ENCODE measurements at places on chromosomes 16 and 17.
A peak's percentile ranks its signal among the peaks of the same experiment; 100 is the strongest.

DNA sequence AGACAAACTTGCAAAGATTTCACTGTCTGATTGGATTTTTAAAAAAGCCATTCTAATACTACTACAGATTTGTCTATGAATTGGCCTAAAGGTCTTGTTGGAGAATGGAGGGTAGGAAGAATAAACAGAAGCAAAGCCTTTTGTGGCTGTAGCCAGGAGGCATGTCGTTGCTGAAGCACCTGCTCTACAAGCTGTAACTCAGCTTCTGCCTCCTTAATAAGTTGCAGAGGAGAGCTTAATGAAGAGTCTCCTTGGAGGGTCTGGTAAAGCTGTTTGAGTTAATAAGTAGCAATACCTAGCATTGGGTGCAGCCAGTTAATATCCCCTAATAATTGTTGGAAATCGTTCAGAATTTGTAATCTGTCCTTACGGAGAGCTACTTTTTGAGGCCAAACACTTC, 10.0 kb upstream of the ZNF689 start:
- no peak for DNase-seq

GRCh38 chr16:89352091-89352681, 134.7 kb downstream of the ZNF778 start:
- peak; percentile 86 for DNase-seq

DNA sequence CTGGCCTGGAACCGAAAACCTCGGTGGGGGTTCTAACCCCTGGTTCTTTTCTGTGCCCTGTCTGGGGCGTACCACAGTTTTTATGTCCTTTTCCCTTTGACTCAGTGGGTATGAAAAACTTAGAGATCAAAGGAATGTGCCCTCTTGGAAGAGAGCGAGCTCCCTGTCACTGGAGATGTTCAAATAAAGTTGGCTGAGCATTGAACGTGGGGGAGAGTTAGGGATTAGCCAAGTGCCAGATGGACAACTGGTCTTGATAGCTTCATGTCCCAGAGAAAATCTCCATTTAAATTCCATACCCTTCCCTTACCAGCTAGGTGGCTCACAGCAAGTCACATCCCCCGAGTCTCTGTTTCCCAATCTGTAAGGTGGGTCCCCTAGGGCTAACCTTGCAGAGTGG, 9.5 kb downstream of the ADGRG1 start:
- DNase-seq = no peak

DNA sequence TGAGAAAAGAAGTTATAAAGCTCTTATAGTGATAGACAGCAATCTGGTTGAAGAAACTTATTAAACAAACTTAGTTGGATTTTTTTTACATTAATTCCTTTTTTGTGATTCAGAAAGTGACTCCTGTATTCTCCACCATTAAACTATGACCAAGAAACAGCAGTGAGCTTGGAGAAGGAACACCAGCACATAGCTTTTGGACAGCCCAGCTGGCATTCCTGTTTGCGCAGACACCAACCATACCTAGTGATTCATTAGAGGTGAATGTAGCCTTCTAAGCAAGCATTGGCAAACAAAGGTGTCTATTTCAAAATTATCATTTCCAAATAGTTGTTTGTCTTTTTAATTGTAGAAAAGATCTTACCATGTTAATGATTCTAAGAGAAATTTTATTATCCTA, 94.4 kb downstream of the STXBP4 start:
- DNase-seq = peak; percentile 90

DNA sequence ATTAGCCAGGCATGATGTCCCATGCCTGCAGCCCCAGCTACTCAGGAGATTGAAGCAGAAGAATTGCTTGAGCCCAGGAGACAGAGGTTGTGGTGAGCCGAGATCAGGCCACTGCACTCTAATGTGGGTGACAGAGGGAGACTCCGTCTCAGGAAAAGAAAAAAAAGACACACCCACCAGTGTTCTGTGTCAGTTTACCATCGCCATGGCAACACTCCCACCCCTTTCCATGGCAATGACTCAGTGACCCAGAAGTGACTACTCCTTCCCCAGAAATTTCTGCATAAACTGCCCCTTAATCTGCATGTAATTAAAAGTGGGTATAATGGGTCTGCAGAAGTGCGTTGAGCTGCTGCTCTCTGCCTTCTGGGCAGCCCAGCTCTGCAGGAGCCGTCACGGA, 4.0 kb upstream of the ZC3H18 start:
- DNase-seq = peak; percentile 65

DNA sequence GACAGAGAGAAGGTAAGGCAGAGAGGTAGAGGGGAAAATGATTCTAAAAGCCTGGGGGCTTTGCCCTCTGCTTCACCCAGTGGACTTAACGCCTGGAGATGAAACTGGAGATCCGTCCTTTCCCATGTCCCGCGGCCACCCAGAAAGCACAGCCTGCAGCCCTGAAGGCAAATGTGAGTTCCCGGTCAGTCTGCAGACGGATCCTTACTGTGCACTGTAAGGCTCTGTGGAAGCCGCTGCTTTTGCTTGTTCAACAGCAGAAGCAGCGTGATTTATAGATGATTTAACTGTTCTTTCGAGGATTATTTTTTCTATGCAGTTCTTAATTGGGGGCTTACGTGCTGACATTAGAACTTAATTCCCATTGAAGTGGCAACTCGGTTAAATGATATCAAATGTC, 290.4 kb downstream of the FOXL1 start:
- DNase-seq = no peak

DNA sequence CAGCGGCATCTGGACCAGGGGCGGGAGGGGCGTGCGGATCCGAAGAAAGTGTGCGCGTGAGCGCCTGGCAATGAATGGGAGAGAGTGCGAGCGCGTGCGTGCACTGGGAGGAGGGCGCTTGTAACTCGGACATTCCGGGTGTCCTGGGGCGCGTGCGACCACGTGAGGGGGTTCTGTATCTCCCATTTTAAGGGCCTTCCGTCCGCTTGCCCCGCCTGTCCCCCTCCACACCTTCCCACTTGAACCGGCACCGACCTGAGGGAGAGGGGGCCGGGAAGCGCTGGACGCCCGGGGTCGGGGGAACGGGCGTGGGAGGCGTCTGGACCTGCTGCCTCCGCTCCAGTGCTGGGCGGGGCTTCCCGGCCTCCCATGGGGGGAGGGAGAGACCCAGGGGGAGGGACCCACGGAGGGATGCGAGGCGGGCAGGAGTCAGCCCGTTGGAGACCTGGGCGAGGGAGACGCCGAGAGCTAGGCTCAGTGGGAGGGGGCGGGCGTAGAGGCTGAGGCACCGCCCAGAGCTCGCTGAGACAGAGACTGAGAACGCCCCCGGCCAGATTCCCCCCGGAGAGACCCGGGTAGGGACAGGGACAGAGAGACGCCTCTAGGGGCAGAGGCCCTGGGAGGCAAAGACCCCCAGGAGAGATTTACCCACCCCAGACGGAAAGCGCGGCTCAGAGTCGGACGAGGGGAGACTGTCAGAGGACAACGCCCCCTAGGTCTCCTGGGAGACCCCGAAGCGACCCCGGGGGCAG, at the start of gene KREMEN2:
TSS of gene KREMEN2 (plus strand) at position 553 of the 752 bp plus-strand sequence. CDS start 246 bp downstream, outside the sequence.
- peak; percentile 34 for DNase-seq

- no peak for DNase-seq
Observed at GRCh38 chr17:61662741-61663140, 71.7 kb upstream of the NACA2 start.

DNA sequence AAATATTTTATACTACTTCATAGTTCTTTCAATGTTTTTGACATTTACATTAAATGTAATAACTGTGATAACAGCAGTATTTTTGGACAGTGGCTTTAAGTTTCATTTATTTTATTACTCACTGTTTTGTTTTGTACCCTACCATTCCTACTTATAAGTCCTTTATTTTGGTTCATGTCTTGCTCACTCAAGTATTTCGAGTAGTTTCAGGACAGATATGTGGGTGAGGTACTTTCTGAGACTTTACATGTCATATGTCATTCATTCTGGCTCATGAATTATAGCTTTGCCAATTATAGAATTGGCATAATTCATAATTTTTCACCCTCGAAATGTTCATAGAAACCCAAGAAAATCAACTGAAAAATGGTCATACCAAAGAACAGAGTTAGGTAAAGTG, 44.4 kb downstream of the PIK3R5 start:
- no peak for DNase-seq

GRCh38 chr16:72992142-72992601, 55.8 kb downstream of the ZFHX3 start:
- no peak for DNase-seq

GRCh38 chr16:87062569-87063442, 254.4 kb downstream of the C16orf95 start:
- peak; percentile 27 for DNase-seq

DNA sequence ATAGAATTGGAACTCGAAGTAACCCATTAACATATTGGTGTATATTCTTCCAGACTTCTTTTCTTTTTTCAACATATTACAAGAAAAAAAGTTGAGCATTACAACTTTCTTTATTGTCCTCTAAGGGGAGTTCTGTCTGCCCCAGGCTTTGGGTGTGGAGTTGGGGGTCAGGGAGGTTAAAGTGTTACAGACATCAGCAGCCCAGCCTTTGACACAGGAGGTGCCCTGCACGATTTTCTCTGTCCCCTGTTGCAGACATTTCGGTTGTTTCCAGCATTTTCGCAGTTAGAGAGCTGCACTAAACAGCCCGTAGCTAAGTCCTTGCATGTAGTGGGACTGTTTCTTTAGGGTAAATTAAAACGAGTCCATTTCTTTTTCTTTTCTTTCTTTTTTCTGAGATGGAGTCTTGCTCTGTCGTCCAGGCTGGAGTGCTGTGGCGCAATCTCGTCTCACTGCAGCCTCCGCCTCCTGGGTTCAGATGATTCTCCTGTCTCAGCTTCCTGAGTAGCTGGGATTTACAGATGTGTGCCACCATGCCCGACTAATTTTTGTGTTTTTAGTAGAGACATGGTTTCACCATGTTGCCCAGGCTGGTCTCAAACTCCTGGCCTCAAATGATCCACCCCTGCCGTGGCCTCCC, 13.4 kb upstream of the ADCY7 start:
- DNase-seq = no peak

DNA sequence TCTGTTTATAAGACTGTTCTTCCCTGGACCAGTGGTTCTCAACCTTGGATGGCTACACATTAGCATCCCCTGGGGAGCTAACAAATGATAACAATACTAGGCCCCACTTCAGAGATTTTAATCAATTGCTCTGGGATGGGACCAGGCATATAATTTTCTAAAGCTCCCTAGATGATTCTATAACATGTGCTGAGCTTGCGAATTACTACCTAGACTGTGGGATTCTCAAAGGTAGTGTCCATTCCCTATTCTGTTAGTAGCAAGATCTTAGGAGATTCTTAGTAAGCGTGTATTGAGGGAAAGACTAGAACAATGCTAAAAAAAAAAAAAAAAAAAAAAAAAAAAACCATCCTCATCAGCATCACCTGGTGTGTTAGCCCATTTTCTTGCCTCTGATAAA, 412.0 kb upstream of the CDH5 start:
- no peak for DNase-seq

- no peak for DNase-seq
Observed at GRCh38 chr16:85309656-85310587, 197.7 kb upstream of the CIBAR2 start.

DNA sequence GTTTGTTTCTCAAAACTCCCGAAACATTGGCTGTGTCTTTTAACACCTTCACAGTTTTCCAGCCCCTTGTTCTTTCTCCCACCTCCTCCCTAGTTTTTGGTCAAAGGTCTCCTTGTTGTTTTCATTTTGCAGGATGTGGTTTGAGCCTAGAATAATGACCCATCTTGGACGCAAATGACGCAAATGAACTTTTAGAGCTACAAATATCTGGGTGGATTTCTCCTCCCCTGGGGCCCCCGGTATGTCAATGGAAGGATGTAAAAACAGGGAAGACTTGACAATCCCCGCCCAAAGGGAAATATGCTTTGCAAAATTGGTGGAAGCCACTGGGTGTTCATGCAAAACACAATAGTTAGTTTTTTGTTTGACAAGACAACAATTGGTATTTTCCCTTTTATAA, 236.0 kb upstream of the IRX3 start:
- DNase-seq = no peak

GRCh38 chr16:15057681-15058417, 2.0 kb upstream of the NTAN1 start:
- no peak for DNase-seq

DNA sequence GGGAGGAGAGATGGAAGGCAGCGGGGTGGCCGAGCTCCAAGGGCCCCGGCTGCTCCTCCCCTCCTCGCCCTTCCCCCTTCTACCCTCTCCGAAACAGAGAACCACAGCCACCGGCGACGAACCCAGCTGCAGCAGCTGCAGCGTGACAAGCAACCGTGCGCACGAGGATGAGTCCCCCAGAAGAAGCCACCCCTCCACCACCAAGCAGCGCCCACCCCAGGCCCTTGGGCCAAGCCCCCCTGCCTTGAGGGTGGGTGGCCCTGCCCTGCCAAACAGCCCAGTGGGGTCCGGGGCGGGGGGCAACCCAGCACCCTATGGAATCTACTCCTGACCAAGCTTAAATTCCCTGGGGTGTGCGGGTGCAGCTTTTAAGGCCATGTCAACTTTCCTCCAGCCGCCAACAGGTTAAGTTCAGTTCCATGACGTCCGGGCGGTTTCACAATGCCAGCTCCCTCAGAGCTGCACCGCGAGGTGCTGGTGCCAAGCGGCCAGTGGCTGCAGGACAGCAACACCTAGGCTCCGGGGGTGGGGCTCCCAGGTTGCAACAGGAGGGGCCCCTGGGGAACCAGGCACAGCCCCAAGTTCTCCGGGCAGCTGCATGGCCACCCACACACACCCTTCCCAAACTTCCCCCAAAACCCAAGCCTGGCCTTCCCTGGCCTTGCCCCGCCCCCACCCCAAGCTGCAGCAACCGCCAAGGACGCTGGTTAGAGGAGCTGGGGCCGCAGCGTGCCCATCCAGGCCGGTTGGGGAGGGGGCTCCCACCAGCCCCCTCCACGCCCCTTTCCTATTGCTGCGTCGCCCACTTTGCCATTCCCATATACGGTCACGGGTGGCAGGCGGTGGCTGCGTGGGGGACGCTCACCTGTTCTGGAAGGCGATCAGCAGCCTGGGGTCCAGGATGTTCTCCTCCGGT, 2.0 kb downstream of the CBX4 start:
- DNase-seq = peak; percentile 79

DNA sequence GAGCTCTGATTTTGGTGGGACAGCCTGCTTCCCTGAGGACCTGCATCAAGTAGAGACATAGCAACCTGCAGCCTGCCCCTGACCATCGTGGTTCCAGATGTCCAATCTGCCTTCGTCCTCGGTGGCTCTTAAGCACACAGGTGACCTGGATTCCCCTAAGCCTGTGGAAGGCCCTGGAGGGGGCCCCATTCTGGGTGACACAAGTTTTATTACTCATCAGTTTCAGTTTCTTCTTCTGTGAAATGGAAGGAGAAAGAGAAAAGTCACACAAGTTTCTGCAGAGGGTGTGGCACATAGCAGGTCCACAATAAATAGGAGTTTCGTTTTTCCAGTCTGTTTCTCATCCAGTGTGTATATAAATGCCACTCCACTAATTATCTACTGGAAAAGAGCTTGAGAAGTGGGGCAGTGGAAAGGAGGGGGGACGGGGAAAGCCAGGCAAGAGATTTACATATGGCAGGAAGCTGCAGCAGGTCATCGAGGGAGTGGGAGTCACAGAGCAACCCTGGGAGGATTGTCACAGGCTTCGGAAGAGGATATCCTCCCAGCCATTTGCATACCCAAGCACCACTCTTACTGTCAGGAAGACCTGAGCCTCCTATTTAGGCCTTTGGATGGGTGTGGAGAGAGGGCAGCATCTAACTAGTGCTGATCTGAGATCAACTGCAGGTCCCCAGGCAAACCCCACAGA, 10.0 kb upstream of the NOS2 start:
- DNase-seq = no peak

- no peak for DNase-seq
Observed at GRCh38 chr17:37781451-37781850, 36.6 kb upstream of the HNF1B start.

- DNase-seq = no peak
Observed at GRCh38 chr16:21163576-21163975, 5.1 kb downstream of the LDAF1 start.

- no peak for DNase-seq
Observed at GRCh38 chr17:51052235-51052634, 68.4 kb downstream of the SPAG9 start.

GRCh38 chr17:28147017-28147416, 104.5 kb downstream of the NLK start:
- DNase-seq = no peak

Data from bronchial epithelial cell (primary cell).